Mesenchymal stem cell (in vitro differentiated cells and primary cell): ENCODE measurements at places on chromosomes 2 and 18.

DNA sequence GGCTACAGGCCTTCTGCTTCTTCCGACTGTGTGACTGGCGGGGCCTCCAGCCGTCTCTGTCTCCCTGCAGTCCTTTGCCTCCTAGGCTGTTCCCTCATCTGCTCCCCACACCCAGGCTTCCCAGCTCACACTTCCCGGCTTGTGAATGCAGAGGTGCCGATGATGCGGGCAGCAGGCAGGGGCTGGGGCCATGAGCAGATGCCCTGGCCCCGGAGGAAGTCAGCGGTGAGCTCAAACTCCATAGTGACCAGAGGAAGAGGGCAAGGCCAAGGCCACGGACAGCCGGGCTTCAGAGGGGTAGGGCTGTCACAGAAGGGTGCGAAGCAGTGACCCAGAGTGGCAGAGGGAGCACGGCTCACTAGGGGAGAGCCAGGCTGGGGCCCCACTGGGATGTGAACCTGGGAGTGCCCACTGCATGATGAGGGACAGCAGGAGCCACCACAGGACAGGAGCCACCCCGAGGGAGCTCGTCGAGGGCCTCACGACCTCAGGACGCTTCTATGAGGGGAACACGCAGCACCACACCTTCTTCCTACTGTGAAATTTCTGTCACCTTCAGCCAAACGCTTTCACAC, 515.9 kb downstream of the EIPR1 start:
- DNase-seq: no peak
- H3K36me3 ChIP-seq: no peaks in the 10 kb centered on the region
- H3K4me3 ChIP-seq: no peak overlapping the region
- no peaks in the 10 kb centered on the region for H3K27me3 ChIP-seq

- no peaks in the 10 kb centered on the region for H3K27me3 ChIP-seq
- no peak for DNase-seq
- no peaks in the 10 kb centered on the region for H3K36me3 ChIP-seq
- H3K27ac ChIP-seq: no peak overlapping the region
- no peaks in the 10 kb centered on the region for H3K4me1 ChIP-seq
- H3K4me3 ChIP-seq: no peak overlapping the region
These were observed 110.2 kb upstream of the ACKR3 start for GRCh38 chr2:236459393-236459792.

DNA sequence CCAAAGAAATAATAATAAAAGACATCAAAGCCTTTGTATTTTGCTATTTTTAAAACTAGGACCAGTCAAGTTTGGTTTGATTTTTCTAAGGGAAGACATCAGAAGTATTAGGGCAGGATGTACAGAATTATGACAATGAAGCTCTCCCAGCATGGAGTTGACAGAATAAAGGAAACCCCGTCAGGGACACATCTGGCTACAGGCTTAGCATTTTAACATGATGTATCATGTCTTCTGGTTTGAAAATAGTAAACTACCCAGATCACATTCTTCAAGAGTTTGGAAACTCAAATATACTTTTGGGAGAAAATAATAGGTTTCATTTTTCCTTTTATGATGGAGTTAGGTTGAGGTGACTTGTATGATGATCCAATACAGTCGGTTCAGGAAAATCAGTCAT, 552.0 kb upstream of the CDH2 start:
- no peaks in the 10 kb centered on the region for H3K4me1 ChIP-seq
- no peak for DNase-seq
- H3K27ac ChIP-seq: no peak overlapping the region
- H3K36me3 ChIP-seq: no peaks in the 10 kb centered on the region
- no peak overlapping the region for H3K4me3 ChIP-seq

DNA sequence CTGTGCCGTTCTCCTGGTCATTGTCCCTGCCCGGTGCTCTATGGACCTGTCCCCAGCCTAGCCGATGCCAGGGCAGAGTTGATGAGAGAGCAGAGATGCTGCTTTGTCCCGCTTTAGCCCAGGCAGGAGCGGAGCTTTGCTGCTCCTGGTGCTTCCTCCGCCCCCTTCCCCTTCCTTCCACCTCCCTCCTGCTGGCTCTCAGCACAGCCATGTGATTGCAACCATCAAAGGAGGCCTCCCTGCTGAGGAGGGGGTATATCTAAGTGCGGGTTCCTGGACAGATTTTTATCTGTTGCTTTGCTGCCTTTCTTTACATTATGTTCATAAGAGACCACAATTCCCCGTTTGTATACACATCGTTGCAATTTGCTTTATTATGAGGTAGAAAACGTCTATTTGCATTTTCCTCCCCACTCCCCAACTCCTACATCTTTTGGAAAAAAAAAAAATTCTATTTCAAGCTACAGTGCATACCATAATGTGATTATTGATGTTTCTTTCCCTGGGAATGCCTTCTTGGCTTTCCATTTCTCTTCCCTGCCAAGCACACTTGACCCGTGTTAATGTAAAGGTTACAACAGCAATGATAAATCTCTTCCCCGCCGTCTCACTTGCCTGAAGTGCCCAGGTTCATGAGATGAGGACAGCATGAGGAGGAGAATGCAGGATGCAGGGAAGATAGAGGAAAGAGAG, 25.4 kb downstream of the ALPK2 start:
- no peaks in the 10 kb centered on the region for H3K27me3 ChIP-seq
- H3K27ac ChIP-seq: peak overlapping the region; percentile 96
- peaks cover 15% of the 10 kb centered on the region for H3K4me1 ChIP-seq
- H3K36me3 ChIP-seq: no peaks in the 10 kb centered on the region
- peak; percentile 67 for DNase-seq

DNA sequence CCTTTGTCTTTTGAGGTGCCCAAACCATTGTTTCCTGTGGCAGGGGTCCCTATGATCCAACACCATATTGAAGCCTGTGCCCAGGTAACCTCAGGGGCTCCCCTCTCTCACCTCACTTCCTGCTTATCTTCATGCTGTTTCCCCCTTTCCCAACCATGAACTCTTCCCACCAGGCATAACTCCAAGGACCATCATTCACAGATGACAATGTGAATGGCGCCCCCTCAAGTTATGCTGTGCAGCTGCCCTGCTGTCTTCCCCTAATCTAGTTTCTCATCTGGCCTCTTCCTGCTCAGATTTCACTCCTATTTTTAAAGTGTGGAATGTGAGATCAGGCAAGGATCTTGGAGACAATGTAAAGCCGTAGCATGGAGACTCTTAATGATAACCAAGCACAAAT, 1.4 kb downstream of the GMPPA start:
- peaks cover 32% of the 10 kb centered on the region for H3K4me1 ChIP-seq
- H3K27me3 ChIP-seq: no peaks in the 10 kb centered on the region
- peak; percentile 30 for DNase-seq
- peak overlapping the region; percentile 91 for H3K4me3 ChIP-seq
- no peak overlapping the region for H3K27ac ChIP-seq

DNA sequence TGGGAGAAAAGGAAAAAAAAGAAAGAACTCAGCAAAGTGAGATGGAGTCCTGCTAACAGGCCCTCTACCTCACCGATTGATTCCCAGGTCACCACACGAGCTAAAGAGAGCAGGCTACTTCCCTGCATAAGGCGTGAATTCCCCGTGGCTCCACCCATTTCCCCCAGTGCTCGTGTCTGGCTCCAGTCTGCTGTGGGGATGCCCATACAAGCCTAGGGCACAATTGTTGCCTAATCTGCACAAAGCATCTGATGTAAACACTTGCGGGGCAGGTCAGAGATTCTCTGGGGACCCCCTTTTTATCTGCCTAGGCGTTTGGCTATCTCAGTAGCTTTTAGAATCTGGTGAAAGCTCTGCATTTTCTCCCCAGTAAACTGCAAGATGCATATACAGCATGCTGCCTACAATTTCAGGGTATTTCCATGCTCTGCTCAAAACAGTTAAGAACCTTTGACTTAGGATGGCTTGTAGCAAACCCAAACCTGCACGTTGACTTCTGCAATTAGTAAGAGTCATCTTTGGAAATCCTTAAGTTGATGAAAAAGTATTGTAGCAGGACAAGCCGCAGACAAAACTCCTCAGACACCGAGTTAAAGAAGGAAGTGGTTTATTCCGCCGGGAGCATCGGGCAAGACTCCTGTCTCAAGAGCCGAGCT, 34.8 kb downstream of the MYO3B start:
- no peak overlapping the region for H3K4me3 ChIP-seq
- no peaks in the 10 kb centered on the region for H3K4me1 ChIP-seq
- peak; percentile 41 for DNase-seq

DNA sequence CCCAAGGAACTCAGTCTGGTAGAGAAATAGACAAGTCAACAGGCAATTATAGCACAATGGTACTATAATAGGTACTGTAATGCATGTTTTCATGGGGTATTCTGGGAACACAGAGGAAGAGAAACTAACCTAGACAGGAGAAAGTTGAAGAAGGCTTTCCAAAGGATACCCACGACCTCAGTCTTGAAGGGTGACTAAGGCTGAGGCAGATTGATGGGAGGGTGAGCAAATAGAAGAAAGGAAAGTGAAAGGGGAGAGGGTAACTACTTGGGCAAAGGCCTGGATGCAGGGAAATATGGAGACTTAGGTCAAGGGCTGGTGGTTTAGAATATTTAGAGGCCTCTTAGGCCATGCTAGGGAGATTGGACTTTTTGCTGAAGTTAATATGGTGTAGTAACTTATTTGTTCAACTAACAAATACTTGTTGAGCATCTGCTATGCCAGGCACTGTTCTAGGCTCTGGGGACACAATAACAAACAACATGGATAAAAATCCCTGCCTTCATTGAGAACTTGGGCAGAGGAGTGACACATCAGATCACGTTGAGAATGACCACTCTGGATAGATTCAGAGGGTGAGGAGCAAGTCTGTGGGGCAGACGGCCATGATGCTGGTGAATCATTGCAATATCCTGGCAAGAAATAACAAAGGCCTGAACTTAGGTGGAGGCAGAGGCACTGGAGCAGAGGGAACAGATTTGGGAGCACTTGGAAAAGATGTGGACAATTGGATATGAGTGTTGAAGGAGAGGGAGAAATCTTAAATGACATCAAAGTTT, 56.4 kb downstream of the PLB1 start:
- H3K27me3 ChIP-seq: no peaks in the 10 kb centered on the region
- no peaks in the 10 kb centered on the region for H3K4me1 ChIP-seq
- no peaks in the 10 kb centered on the region for H3K36me3 ChIP-seq
- H3K4me3 ChIP-seq: no peak overlapping the region
- no peak overlapping the region for H3K27ac ChIP-seq

- H3K27ac ChIP-seq: no peak overlapping the region
- no peaks in the 10 kb centered on the region for H3K4me1 ChIP-seq
- DNase-seq: no peak
- no peaks in the 10 kb centered on the region for H3K36me3 ChIP-seq
- H3K4me3 ChIP-seq: no peak overlapping the region
These were observed 107.6 kb upstream of the FZD7 start for GRCh38 chr2:201926067-201926466.

DNA sequence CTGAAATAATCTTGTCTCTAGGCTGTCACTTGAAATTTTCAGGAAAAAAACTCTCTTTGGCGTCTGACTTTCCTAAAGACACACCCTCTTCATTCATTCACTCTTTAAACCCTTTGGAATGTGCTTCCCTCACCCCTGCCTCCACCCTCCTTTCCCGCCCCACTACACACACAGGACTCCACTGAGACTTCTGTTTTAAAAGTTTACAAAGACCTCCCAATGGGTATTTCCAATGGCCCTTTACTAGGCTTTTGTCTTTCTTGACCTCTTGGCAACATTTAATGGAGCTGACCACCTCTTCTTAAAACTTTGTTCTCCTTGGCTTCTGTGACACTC, 96.1 kb downstream of the RBMS1 start:
- H3K27me3 ChIP-seq: no peaks in the 10 kb centered on the region
- no peak for DNase-seq
- H3K27ac ChIP-seq: peak overlapping the region; percentile 59
- no peak overlapping the region for H3K4me3 ChIP-seq

GRCh38 chr2:100365434-100365833, 43.1 kb upstream of the LONRF2 start:
- peak; percentile 37 for DNase-seq
- no peak overlapping the region for H3K4me3 ChIP-seq
- no peaks in the 10 kb centered on the region for H3K27me3 ChIP-seq
- no peaks in the 10 kb centered on the region for H3K36me3 ChIP-seq
- no peak overlapping the region for H3K27ac ChIP-seq

DNA sequence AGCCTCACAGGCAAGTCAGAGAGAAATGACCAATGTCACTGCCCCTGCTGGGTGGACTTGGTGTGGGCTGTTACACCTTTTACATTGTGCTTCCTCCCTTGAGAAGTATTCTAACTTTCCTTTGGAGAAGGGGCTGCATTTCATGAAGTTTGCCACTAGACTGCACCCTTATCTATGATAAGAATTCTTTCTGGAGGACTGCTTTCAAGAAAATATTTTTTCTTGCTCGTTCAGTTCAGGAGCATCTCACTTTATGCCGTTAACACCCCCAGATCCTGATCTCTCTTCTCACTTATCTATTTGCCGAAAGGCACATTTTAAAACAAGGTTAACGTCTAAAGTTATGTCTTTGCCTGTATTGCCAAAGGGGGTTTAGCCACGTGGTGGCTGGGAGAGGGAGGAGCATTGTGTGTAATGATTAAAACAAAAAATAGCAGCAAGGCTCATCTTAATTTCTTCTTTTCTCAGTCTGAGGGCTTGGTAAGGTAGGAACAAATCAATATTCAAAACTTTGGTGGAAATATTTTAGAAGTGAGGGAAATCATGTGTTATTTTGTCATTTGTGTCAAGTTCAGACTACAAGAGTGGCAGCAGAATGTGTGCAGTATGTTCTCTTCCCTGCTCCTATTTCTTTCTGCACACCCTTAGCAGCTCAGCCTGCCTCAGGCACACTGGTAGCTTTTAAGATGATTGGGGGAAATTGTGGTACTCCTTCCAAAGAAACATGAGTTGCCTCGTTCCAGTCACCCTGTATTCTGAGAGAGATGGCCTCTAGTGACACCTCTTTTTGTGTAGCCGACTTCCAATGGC, 1.6 kb upstream of the IGFBP5 start:
- H3K27me3 ChIP-seq: no peaks in the 10 kb centered on the region
- peak; percentile 73 for DNase-seq
- H3K4me1 ChIP-seq: peaks cover 22% of the 10 kb centered on the region
- H3K27ac ChIP-seq: no peak overlapping the region
- no peak overlapping the region for H3K4me3 ChIP-seq

GRCh38 chr2:16621316-16621715, 44.3 kb downstream of the CYRIA start:
- H3K4me1 ChIP-seq: peaks cover 23% of the 10 kb centered on the region
- DNase-seq: peak; percentile 86
- no peak overlapping the region for H3K4me3 ChIP-seq
- H3K27me3 ChIP-seq: no peaks in the 10 kb centered on the region
- H3K36me3 ChIP-seq: peaks cover 24% of the 10 kb centered on the region

- no peak for DNase-seq
- H3K27me3 ChIP-seq: no peaks in the 10 kb centered on the region
- peaks cover 14% of the 10 kb centered on the region for H3K36me3 ChIP-seq
- no peak overlapping the region for H3K4me3 ChIP-seq
These were observed 218.8 kb downstream of the HDAC4 start for GRCh38 chr2:239181903-239182581.

GRCh38 chr2:105768176-105768575, 23.5 kb downstream of the NCK2 start:
- no peak overlapping the region for H3K27ac ChIP-seq
- no peak for DNase-seq
- peaks cover 32% of the 10 kb centered on the region for H3K4me1 ChIP-seq
